ENCODE measurements at places on chromosomes 7 and 10.

DNA sequence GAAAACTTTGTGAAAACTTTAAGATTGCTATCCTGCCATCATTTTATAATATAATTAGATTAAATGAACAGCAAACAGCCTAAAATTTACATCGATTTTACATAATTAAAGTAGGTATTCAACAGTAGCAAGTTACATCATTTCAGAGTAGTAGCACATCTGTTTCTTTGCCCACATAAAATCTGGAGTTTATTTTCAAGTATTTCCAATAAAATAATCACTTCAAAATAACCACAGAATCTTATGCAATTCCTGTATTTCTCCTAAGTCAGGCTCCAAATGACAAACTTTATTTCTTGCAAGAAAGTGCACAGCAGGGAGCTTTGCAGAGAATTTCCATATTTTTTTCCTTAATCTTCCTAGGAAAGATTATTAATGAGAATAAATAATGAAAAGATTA lies 82.6 kb downstream of the CUBN start:
- DNase-seq, result no peak

DNA sequence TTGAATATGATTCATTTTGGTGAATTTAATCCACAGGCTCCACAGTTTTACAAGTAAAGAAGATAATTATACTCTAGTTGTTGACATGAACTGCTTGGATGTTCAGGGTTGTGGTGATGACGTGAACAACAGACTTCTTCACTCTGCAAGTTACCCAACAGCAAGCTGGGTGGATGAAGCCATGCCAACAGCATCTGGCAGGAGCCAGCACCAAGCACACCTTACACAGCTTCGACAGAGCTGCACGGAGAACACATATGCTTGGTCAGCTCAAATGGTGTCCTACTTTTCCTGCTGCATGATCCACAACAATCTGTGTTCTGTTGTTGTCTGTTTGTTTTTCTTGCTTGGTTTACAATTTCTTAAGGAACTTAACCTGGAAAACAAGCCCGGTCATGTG lies 9.8 kb downstream of the NOD1 start:
- no peak for DNase-seq

DNA sequence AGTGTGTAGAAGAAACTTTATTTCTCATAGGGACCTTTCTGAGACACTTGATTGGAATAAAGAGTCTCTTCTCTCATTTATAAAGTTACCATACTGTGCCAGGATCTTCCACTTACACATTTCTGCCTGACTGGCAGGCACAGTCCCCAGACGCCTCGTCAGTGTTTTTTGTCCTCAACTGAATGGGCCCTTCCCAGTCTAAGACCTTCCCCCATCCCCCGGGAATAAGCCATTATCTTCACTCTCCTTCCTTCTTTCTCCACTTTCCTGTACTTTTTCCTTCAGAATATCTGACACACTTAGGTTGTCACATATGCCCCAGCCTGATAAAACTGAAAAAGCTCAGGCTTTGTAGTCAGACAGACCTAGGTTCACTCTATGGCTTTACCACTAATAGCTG lies 35.3 kb upstream of the KCNIP2 start:
- DNase-seq, result no peak

- no peak for DNase-seq
These were observed 115.2 kb upstream of the ADAM12 start for GRCh38 chr10:126503392-126504062.

- no peak for DNase-seq
These were observed 170.0 kb downstream of the TPK1 start for GRCh38 chr7:144665689-144666381.

DNA sequence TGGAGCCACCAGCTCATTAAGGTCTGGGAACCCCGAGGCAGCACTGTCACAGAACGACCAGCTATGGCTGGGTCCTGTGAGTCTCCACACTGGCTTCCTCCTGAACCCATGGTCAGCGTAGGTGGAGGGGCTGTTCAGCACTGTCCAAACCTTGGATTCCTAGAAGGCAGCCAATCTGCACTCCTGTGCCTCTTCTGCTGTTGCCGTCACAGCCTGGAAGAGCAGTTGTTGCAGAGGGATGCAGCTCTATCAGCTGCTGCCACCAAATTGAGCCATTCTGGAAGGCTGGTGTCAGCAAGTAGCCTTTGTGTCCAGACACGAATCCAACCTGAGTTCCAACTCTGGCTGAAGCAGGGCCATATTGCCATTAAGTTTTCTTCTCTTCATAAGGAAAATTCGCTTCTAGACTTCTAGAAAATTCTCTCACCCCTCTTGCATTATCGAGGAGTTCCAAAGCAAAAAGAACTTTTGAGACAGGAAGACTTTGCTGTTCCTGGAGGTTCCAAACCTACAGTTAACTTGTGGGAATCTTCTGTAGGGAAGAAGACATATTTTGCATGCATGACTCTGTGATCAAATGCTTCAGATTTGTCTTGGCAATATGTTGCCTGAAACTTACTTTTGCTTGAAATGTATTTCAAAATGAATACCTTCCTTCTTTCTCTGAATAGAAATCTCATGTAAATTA lies 84.0 kb downstream of the LRGUK start:
- no peak for DNase-seq

- DNase-seq, result no peak
These were observed 119.1 kb downstream of the HIP1 start for GRCh38 chr7:75619636-75620035.

DNA sequence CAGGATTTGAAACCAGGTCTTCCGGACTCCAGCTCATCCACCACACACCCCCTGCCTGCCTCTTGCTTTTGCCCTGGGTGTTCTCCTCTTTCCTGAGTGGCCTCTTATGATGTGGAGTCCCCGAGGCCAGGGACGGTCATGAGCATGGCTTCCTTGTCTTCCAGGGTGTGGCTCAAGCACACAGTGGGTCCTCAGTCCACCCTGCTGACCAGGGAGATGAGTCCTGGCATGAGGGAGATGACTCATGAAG lies 32.8 kb downstream of the DNAJB12 start:
- no peak for DNase-seq

- DNase-seq, result no peak
These were observed 68.7 kb downstream of the TAX1BP1 start for GRCh38 chr7:27808626-27809025.

Data from hematopoietic multipotent progenitor cell treated with erythropoietin and hydrocortisone succinate and interleukin-3 and kit ligand, for 15 days (in vitro differentiated cells).